ENCODE measurements at places on chromosomes 1 and 21.

- DNase-seq, result no peak
Measured at GRCh38 chr1:32877211-32878110, 6.7 kb upstream of the FNDC5 start.

DNA sequence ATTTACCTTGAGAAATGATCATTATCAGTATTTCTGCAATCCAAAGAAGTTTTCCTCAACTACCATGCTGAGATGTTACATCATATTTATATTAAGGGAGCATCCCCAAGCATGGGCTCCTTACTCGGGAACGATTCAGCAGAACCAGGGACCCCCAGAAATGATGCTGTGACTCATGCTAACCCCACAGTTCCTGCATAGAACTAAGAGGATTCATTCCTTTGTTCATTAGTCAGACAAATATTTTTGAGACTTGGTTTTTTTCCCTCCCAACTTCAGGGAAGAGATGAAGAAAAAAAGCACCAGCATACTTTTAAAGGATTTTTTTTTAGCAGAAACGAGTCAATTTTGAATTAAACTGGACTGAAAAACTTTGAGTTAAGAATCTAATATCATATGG lies 49.2 kb upstream of the COL24A1 start:
- DNase-seq, result no peak

DNA sequence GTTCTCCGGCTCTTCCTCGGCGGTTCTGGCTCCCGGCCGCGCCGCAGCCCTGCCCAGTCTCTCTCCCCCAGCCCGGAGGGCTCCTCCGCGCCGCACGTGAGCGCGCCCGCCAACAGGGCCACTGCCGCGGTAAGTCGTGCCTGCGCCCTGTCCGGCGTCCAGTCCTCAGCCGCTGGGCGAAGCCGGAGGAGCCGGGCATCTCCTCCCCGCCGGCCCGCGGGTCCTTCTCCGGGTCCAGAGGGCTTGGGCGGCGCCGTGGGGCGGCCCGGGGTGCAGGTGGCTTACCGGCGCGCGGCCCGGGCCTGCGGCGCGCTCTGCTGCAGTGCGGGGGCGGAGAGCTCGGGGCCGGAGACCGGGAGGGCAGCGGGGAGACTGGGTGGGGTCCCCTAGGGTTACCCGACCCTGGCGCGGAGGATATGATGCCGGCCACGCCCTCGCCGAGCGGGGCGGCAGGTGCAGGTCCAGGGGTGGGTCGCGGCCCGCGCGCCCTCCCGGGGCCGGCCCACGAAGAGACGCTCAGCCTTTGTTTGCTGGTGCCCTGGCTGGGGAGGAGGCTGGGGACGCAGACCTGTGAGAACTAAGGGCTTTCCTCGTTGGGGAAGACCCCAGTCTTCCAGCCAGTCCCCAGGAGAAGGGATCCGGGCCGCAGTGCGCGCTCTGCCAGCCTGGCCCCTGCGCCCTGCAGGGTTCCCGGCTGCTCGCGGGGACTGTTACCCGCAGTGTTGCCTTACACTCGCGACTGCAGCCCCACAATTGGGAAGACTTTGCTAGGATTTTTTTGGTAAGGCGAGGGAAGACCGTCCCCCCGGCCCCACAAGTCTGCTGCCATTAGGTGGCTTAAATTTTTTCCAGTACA lies at the start of gene DOP1B:
Gene DOP1B (plus strand): TSS at position 10 of the 856 bp plus-strand sequence. CDS start 7,910 bp downstream, outside the sequence.
- DNase-seq, result peak; percentile 23

DNA sequence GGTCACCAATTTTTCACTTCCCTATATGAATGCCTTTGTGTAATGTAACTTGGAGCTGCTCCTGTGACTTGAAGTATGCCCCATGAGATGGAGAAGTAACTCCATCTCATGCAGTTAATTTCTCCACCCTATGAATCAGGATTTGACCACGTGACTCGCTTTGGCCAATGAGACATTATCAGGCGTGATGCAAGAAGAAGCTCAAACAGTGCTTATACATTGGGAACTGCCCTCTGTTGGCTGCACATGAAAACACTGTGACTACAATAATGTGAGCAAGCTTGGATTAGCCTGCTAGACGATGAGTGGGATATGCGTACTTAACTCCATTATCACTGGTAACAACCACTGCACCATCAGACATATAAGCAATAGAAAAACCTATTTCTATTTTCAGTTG lies 684.4 kb downstream of the PLA2G4A start:
- no peak for DNase-seq

DNA sequence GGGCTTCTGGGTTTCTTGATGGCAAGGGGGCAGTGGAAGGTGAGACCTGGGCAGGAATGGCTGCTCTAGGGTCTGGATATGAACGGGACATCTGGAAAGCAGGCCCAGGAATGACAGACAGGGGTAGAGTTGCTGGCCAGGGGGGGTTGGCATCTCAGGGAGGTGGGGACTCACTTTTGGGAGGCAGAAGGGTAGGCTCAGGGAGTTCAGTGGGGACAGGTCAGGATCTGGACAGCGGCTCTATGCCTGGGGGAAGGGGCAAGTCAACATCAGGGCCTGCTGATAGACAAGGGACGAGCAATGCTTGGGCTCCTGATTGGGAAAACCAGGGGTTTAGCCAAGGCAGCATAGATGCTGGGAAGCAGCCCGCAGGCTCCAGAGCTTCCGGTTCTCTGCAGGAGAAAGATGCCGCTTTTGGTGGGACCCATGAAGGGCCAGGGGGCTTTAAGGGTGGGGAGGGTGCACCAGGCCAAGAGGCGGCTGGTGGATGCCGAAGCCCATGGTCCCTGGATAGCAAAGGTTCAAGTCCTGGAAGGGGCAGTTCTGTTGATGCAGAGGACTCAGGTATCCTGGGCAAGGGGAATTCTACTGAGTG lies 21.9 kb downstream of the IGFN1 start:
- DNase-seq, result no peak

DNA sequence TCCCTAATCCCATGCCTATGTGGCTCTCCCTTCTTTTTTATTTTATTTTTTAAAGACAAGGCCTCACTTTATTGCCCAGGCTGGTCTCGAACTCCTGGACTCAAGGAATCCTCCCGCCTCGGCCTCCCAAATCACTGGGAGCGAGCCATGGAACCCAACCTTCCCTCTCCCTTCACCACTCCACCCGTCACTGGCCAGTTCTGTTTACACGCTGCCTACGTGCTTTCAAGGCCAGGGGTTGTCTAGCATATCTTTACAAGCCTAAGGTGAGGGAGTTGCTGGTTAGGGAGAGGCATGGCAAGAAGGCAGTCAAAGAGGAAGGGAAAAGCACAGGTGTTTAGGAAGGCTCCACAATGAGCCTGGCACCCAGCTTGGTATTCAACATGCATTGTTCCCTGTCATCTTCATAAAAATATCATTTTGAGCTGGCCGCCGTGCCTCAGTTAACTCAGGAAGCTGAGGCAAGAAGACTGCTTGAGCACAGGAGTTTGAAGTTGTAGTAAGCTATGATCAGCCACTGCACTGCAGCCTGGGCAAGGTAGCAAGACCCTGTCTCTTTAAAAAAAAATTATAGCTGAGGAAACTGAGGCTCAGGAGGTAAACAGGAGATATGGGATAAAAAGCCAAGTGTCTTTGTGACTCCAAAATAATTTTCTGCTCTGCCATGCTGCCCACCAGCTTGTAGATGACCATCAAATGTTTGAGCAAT lies 1.1 kb downstream of the RHBDL2 start:
- DNase-seq, result no peak

DNA sequence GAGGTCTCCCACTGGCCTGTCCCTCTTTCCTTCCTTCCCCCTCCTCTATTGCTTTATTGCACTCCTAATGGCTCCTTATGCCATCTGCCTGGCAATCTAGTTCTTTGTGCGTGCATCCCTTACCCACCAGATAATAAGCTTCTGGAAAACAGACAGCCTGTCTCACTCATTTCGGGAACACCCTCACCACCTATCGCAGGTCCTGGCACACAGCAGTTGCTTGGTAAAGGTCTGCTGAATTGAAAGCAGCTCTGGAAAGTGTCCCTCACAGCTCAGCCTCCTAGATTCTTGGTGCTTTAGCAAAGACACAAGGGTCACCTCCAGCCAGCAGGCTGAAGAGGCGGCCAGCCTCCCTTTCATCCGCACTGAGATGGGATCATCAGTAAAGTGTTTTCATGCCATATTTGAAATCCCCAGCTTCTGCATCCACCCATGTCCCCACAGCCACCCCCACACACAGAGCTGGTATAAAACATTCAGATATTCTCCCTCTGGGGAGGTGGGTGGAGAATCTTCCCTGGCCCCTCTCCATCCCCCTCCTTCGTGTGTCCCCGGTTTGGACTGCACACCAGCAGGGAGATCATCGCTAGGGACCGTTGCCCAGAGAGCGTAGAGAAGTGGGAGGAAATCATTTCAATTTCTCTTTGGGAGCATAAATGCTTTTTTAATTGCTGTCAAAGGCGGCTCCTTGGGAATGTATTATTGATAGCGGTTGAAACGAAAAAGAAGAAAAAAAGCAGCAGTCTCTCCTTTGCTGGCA lies 29.1 kb upstream of the ATP2B4 start:
- no peak for DNase-seq

DNA sequence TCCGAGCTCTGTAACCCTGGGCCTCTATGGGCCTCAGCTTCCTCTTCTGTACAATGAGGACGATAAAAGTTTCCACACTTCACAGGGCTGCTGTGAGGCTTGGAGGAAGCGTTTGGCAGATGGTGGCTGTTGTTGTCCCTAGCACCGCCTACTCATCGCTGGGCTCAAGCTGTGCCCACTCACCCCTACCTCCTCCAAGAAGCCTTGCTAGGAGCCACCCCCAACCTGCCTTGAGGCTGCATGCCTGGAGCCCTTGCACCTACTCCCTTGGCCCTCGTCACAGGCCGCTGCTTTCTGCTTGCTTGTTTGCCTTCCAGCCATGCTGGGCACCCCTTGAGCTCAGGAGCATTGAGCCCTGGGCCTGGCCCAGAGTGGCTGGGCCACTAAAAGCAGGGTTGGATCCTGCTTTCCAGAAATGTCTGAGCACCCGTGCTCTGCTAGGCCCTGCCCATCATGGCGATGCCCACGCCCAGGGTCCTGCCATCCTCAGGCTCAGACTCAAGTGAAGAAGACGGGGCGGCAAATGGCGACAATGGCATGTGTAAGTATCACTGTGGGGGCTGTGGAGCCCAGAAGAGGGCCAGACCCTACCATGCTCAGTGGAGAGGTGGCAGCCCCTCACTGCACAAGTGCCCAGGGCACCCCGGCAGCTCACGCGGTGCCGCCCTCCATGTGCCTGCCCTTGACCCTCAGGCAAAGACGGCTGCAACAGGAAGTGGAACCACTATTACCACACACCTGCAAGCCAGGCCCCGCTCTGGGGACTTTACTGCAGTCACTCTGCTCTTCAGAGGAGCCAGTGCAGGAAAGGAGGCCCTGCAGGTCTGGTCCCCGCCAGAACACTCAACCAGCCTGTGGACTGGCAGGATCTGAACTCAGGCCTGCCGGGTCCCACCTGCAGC lies 9.5 kb downstream of the SH3BGRL3 start:
- DNase-seq, result no peak

DNA sequence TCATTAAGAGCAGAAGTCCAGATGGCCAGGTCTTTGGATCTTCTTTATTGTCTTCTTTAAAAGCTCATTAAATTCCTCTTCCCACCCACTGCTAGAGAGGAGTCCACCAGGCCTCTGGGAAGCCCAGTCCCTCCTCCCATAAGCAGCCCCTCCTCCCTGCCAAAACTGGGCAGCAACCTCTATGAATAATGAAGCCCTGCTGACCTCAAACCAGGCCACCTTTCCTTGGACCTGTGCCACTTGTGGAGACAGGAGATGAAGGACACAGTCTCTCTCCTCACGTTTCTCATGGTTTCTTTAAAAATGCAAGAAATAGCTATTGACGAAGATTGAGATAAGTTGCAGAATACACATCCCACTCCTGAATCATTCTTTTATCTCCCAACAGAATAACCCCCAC lies 112.8 kb downstream of the EDEM3 start:
- DNase-seq, result no peak

DNA sequence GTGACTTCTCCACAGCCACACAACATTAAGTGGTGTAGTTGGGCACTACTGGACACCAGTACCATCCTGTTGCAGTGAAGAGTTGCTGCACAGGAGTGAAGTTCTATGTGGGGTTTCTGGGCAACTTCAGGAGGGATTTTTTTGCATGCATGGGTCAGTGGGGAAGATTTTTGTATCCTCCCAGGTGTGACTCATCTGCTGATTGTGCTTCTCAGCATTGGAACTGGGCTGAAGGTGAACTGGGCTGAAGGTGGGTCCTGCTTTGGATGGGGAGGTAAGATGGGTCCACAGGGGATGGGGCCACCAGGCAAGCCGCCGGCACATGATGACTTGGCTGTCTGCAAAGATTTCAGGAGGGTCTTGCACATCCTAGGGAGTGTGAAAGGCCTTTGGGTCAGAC lies 2.6 kb downstream of the SERINC2 start:
- no peak for DNase-seq

DNA sequence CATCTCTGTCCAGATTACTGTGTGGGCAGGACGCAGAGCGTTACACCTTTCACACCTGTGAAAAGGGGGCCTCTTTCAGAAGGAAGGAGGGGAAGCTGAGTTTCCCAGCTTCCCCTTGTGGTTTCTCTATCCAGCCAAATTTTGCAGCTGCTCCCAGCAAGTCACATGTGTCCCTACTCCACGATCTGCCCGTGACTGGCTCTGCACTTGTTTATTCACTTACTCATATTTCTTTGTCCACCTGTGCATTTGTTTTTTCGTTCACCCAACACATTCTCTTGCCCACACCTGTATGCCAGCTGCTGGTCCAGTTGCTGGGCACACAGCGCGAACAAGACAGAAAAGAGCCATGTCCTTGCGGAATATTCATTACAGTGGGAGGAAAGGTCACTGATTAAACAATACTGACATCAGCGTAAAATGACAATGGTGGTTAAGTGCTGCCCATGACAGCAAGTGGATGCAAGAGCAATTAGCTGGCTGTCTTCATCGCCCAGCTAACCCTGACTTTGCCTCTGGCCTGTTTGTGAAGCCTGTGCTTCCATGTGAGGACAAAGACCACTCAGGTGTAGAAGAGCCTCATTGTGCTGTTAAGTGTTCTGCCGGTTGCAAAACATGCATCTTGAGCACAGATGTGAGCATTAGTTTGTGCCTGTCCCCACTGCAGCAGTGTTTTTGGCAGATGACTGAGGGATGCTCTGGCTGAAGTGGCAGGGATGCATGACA lies 28.6 kb upstream of the NEK2 start:
- no peak for DNase-seq

DNA sequence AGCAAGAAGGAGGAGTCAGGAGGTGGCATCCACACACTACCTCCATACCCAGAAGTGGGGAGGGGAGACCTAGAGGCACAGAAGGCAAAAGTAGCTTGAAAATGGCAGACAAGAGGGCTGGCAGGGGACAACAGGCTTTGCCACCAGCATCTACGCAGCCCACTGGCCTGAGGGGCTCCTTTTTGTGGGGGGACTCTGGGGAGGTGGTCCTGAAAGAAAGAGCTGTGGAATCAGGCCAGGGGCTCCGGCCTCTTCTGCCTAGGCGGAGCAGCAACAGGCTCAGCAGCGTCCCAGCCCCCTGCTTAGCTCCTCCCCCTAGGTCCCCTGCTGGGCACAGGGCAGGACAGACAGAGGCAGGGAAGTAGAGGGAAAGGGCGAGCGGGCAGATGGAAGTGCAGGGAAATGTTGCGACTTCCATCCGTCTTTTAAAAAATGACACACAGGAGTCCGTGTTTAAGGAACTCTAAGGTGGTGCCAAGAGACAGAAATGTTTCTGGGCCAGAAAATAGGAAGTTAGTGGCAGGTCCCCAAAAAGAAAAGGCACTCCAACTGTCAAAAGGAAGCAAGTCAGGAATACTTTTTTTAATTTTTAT lies 10.0 kb upstream of the LEFTY2 start:
- DNase-seq, result no peak

- DNase-seq, result no peak
Measured at GRCh38 chr1:224503161-224504118, 68.8 kb upstream of the WDR26 start.

Measured in stimulated activated CD8-positive, alpha-beta memory T cell treated with anti-CD3 and anti-CD28 coated beads, Interleukin-12 subunit alpha, Interleukin-12 subunit beta, amount 100 ng/mL, for 4 hours (primary cell).